Activated T-cell treated with anti-CD3 and anti-CD28 coated beads for 24 hours (primary cell): ENCODE measurements at places on chromosomes 7 and 10.

GRCh38 chr10:71882813-71883659, 32.0 kb upstream of the PSAP start:
- DNase-seq = no peak

- no peak for DNase-seq
These were observed 43.8 kb upstream of the RABGEF1 start for GRCh38 chr7:66696774-66697191.

DNA sequence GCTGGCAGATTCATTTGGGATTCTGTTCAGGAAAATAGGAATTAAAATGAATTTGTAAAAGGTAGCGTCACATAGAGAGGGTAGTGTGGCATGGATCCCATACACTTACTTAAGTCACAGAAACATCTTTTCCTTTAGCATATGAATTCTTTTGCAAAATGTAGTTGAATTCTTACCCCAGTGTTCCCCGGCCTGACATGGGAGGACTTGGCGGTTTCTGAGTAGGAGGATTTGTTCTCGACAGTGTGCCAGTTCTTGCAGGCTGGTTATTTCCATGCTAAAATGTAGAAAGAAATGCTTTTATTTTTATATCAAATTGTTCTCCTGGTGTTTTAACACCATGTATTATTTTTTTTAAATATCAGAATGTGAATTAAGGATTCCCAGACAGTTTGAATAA, 72.6 kb downstream of the PDSS1 start:
- DNase-seq = no peak

DNA sequence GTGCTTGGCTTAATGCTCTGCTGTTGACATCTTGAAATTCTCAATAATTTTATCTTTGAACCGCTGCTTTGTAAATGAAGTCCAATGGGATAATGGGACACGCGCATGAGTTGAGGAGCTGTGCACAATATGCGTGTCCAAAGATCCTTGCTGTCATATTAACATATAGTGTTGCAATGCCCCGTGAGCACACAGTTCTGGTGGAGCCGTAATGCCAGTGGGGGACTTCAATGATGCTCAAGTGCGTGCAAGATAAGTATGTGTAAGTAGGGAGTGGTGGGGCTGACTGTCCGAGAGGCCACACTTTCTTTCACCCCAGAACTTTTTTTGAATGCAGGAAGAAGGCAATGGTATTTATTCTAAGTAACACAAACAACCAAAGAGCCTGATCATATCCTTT, 77.4 kb upstream of the HPS1 start:
- no peak for DNase-seq

- no peak for DNase-seq
These were observed 4.4 kb downstream of the RNF216 start for GRCh38 chr7:5776894-5777660.

DNA sequence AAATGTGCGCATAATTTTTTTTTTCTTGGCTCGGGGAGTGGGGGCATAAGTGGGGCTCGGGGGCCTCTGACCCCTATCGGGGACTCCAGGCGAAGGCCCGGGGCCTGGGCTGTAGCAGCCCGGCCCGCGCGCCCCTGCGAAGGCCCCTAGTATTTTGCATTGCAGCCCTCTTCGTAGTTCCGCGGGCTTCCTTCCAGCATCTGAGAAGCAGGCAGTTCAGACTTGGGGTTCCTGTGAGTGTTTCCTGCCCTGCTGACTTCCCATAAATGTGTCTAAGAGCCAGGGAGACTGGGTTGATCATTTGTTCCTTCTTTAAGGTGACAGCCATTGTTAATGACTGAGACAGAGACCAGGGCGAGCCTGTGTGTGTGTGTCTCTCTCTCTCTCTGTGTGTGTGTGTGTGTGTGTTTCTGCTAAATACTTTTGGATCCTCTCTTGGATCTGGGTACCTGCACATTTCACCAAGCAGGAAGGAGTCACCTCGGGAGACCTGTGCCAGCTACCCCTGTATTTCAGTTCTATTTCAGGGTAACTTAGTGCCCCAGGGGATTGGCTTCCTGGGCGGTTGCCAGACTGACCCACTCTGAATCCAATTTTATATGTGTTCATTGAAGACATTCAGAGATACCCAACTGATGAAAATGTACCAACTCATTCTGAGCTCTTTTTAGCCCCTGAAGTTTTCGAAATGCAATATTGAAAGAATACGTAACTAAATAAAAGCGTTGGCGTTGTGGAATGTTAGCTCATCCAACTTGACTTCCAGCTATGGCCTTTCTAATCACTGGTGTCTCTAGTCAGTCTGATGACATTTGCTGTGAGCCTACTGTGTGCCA, 805 bp downstream of the MSRB2 start:
- no peak for DNase-seq
